ENCODE measurements at places on chromosomes 16 and 17.

- DNase-seq = no peak
These were observed 16.4 kb downstream of the LYRM1 start for GRCh38 chr16:20916942-20917341.

DNA sequence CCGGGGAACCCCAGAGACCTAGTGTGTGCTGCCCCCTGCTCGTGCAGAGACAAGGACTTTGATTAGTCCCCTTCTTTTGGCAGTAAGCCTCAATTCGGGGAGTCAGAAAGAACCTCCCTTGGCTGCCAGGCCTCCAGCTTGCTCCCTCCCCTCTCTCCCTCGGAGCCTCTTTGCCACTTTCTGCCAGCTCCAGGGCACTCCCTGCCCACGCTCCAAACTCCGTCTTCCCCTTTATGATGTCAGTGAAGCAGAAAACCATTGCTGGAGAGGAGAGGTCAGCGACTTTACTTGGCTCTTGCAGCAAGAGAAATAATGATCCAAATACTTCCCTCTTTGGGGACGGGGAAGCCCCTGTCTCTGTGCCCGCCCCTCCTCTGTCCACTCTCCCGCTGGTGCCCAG, 28.1 kb downstream of the TTYH2 start:
- DNase-seq = no peak

DNA sequence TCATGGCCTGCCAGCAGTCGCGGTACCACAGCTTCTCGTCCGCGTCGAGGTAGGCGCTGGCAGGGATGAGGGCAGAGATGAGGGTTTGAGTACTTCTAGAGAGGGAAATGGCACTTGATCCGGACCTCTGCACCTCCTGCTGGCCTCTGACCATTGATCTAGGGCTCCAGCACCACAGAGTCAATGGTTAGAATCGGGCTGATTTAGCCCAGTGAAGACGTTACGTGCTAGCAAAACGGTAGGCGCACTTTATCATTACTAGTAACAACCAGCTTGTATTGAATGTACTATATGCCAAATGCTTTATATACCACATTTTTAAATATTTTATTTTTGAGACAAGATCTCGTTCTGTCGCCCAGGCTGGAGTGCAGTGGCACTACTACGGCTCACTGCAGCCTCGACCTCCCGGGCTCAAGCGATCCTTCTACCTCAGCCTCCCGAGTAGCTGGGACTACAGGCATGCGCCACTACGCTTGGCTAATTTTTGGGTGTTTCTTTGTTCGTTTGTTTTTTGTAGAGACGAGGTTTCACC, 526 bp downstream of the TSNAXIP1 start:
- no peak for DNase-seq

DNA sequence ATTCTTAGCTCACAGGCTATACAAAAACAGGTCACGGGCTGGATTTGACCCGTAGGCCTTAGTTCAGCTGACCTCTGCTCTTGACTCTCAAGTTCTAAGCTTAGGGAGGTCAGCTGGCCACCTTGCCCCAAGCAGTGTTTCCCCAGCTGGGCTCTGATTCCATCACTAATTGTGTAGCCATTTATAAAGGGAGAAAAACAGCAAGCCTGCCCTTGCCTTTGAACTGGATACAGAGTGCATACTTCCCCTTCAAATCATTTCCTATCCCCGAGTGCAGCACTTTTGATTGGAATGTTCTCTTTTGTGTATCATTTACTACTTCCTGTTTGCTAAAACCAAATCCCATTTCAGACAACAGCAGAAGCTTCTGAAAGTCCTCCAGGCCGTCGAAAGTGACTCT, 153.6 kb downstream of the KATNIP start:
- no peak for DNase-seq

DNA sequence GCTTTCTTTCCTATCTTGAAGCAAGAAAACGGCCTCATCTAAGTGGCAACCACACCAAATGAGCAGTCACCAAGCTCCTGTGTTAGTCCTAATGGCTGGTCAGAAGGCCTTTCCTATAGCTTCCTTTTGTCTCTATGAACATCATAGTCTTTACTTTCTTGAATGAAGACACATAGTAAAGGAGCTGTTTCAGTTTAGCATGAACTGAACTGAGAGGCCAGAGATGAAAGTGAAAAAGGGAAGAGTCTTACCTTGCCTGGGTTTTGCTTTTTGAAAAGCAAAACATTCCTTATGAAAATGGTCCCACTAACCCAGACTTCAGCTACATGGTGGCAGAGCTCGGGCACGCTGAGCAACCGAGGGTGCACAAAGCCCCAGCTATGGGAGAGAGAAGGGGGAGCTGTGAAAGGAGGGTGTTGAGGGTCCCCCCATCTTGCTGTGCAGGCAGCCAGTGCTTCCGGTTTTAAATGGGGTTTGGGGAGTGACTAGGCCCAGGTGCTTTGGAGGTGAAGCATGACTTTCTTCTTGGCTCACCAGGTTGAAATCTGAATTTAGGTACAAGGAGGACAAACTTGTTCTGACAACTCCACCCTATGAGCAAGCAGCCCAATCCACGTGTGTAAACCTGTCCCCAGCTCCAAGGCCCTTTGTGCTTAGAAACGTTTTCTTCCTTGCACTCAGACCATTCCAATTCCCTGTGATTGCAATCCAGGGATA, 9.1 kb upstream of the PSMC3IP start:
- DNase-seq = no peak

DNA sequence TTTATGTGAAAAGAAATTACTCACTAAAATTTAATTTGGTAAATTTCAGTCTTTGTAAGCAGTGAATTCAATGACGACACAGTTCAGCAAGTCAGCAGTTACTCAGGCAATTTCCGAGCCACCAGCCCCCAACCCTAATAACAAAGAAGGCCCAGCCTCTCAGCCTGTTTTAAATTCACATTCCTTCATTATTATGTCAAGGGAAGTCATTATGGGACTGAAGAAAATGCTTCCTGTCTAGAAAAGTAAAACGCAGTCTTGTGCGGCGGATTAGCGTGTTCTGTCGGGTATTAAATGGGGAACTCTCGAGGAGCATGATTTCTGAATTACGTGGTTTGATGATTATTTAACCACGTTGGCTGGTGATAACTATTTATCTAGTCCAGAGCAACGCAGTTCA, 177.6 kb downstream of the AIPL1 start:
- DNase-seq = no peak

GRCh38 chr17:518047-518735, 165.6 kb upstream of the RPH3AL start:
- DNase-seq = no peak

- DNase-seq = peak; percentile 67
These were observed 167.5 kb downstream of the RAB11FIP4 start for GRCh38 chr17:31558748-31559583.

DNA sequence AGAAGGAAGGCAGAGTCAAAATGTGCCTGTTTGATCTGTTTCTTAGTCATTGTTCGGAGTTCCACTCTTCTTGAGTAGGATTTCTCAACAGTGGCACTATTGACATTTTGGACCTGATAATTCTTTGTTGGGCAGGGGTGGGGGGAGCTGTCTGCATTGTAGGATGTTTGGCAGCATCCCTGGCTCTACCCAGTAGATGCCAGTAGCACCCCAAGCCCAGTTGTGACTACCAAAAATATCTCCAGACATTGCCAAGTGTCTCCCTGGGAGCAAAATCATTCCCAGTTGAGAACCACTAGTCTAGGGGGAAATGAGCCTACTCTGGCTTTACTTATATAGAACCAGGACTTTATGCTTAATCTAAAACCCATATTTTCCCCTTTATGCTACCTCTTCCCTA, 1.1 kb upstream of the GFOD2 start:
- DNase-seq = no peak

- DNase-seq = no peak
These were observed 645.3 kb downstream of the MAF start for GRCh38 chr16:78955206-78955605.

DNA sequence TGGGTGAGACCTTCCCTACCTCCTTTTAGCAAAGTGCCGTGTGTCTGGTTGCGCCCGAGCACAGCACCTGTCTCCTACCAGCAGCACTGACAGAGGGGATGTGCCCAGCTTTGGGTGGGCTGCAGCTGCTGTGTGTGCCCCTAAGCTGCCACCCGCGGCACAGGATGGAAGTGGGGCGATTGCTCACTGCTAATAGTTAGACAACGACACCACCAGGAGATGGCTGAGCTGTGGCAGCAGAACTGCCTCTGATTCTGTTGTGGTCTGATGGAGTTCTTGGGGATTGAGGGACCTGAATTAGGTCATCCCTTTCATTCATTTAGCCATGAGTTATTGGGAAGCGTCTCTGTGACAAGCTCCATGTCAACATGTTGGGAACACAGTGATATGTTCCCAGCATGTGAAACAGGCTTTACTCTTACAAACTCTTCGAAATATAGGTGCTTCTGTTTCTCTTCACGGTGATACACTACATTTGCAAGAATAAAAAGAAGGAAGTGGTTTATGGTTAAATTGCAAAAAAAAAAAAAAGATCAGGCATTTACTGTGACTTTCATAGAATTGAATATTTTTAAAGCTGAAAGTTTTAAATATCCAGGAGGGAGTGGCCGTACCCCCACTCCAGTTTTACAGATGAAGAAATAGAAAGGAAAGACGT, 184.4 kb downstream of the MAF start:
- DNase-seq = no peak

- DNase-seq = no peak
These were observed 132.2 kb upstream of the MPHOSPH6 start for GRCh38 chr16:82302042-82302727.

GRCh38 chr17:66684261-66684660, 150.7 kb upstream of the CACNG5 start:
- no peak for DNase-seq

GRCh38 chr17:514584-514983, 162.0 kb upstream of the RPH3AL start:
- DNase-seq = no peak

DNA sequence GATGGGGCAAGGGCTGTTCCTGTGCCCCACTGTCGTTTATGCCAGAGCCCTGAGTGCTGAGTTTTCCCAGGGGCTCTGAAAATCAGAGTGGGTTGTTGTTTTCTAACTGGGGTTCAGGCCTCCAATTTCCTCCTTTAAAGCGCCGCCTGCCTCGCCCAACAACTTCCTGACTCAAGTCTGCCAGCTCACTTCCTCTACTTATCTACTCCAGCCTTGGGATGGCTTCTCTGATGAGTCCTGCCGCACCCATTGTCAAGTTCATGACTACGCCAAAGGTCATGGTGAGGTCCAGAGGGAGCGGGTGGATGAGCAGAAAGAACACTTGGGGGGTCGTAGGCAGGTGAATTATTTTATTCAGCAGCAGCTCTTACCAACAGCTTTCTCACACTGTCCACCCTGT, 104.7 kb downstream of the UTP18 start:
- peak; percentile 12 for DNase-seq

DNA sequence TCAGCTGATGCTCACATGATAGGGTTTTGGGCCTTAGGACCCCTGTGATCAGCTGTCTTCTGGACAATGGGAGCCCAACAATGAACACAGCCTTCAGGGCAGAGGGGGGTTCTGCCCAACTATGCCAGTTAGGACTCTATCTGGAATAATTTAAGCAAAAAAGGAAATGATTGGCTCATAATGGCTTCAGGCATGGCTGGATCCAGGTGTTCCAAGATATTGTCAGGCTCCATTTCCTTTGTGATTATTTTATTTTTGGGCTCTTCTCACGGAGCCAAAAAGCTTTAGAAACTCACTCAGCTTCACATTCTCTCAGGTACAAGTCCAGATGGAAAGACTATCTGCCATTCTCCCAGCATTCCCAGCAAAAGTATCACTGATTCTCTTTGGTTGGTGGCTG, 2.9 kb upstream of the MT2A start:
- no peak for DNase-seq
